Right ventricle myocardium inferior (tissue), 1 donor: ENCODE measurements at places on chromosomes 1 and 21. TPM values are rescaled to one million over a fixed set of nuclear protein-coding genes. Genes with fewer than 3 reads are reported as not detected.

GRCh38 chr1:19938472-19938871 is 15.1 kb upstream of the PLA2G2E start:
- DNase-seq: no peak

The CLDN19 gene
- not detected for total RNA-seq

The ZBTB21 gene
- 6.1 TPM for total RNA-seq

- no peak for DNase-seq
These were observed 31.8 kb upstream of the ENAH start for GRCh38 chr1:225684741-225685140.

DNA sequence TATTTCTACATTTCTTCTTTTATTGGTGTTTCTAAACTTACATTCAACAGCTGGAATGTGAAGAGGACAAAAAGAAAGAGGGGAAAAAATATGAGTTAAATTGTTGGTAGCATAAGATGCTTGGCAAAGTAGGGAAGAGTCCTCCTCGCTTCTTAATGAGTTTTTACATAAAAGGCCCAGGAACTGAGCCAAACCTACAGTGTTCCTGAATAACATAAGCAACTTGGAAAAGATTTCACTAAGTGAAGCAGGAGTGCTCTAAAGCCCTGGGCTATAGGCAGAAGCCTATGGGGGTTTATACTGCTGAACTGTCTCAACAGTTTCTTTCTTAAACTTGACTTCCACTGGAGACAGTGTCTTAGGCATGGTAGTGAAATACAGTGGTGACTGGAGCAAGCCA is 115.0 kb upstream of the USP25 start:
- no peak for DNase-seq

DNA sequence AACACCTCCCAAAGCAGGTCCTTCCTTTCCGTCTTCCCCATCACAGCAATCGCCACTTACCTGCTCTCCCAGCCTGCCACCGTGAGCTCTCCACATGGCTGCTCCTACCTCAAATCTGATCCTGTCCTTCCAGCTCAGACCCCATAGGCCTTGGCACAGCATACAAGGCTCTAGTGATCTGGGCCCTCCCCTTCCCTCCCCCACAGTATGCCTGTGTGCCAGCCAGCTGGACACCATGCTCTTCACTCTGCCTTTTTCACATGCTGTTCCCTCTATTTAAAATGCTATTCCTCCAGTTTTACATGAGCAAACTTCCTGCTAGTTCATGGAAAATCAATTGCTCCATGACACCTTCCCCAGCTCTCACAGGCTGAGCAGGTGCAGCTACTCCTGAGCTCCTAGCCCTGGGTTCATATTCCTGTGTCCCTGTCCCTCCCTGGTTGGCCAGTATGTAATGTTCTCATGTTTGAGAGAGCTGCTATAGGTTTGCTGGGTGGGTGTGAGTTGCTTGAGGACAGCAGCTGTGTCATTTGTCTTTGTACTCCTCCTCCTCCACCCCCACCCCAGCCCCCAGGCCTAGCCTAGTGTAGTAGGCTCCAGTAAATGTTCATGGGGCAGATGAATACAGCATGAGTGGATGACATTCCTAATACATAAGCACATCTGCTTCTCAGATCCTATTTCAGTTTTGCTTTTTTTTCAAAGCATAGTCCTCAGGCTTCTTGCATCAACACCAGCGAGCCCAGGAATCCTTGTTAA is 6.3 kb upstream of the TNNT2 start:
- DNase-seq: no peak

DNA sequence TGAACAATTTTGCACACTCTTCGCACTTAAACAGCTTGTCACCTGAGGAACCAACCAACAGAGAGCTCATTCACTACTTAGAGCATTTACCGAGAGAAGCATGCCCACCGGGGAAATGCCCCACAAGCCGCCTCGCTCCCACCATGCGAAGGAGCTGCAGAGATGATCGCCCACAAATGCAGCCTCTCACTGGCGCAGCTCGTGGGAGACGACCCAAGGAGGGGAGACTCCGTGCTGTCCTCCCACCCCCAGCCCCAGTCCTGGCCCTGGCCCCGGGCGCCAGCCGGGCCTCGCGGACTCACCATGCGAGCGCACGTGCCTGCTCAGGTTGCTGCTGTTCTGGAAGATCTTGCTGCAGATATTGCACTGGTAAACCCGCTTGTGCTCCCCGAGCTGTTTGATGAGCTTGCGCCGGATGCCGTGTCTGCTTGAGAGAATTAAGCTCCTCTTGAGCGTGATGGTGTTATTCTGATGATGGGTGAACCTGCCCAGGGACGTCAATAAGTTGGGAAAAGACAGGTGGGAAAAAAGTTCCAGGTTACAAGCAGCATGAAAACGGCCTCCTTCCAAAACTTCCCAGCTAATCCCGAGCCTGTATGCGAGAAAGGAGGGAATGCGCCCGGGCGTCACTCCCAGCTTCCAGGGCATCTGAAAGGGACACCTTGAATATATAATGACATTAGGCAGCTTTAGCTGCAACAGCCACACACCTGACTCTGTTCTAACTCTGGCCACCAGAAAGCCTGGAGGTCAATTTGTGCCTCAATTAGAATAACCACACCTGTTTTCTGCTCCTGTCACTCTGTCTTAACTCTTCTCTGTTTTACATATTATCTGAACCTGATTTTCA is 42.8 kb downstream of the PRDM15 start:
- no peak for DNase-seq

- DNase-seq: no peak
These were observed 123.4 kb downstream of the AK5 start for GRCh38 chr1:77405186-77405585.

The KIF21B gene
- total RNA-seq: 0.43 TPM

GRCh38 chr21:22164912-22165311 is 1166.7 kb downstream of the NCAM2 start:
- no peak for DNase-seq

- DNase-seq: no peak
These were observed 369.7 kb downstream of the MATN1 start for GRCh38 chr1:30353637-30354036.

DNA sequence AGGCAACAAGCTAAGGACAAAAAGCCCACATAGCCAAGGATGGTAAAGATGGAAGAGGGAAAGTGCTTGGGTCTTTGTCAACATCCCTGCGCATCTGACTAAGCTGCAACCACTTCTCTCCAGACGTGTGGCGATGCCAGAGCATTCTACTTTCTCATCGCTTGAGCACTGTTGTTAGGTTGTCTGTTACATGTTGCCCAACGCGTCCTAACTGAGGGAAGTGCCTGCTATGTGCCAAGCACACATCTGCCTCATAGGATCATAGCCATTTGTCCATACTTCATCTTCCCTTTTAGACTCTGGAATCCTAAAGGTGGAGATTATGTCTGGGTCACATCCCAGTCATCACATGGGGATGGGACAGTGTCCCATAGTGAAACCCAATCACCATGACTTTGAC is 464.9 kb downstream of the MATN1 start:
- DNase-seq: no peak

DNA sequence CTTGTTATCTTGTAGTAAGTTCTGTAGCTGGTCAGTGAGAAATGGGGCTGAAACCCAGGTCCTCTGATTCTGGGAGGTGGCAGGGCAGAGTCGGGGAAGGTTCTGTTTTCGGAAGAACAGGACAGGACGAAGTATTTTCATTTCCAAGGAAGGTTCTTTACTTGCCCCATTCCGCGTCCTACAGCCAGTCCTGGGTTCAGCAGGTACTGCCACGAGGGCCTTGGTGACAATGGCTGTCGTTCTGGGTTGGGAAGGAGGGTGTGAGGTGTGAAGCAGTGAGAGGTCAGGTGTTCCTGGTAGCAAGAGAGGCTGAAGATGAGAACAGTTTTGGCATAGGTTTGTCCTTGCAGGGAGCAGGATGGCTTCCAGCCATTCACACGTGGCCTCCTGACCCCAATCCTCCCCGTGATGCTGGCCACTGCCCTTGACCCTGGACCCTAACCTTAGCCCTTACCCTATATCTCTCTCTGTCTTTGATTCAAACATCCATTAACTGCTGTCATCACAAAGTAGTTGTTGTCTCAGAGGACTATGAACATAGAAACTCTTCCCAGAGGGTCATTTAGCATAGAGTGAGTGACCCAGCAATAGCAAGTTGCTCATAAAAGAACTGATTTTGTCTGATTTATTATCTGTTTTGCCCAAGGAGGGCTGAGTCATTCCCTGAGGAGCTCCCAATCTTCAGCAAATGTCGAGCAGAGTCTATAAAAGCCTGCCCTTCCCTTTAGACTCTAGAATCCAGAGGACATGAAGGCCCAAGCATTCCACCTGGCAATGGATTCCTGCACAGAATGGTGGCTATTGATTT is 25.0 kb downstream of the VASH2 start:
- no peak for DNase-seq

The LEFTY2 gene
- total RNA-seq: 0.19 TPM

The WNT4 gene
- total RNA-seq: not detected

DNA sequence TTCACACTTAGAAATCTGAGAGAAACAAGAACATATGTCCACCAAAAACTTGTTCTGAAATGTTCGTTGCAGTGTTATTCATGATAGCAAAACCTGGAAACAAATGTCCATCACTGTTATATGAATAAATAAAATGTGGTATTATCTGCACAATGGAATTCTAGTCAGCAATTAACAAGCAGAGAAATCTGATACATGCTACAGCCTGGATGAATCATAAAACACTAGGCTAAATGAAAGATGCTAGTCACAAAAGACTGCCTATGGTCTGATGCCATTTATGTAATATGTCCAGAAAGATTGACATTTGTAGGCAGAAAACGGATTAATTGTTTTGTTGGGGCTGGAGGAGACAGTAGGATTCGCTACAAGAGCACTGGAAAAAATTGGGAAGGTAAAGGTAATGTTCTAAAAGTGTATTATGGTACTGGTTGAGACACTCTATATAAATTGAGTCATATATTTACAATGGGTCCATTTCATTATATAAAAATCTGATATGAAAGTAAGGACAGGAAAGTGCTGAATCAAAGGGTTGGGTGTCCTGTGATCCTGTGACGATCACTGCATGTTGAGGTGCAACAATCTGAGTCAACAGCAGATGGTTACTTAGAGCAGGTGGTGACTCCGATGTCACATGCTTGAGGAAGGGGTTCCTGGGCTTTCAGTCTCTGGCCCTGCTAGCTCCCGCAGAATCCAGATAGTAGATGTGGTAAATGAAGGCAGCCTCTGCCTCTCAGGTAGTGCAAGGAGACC is 102.1 kb upstream of the NBPF4 start:
- DNase-seq: no peak

- DNase-seq: no peak
These were observed 275.1 kb upstream of the GJB5 start for GRCh38 chr1:34479731-34480130.

DNA sequence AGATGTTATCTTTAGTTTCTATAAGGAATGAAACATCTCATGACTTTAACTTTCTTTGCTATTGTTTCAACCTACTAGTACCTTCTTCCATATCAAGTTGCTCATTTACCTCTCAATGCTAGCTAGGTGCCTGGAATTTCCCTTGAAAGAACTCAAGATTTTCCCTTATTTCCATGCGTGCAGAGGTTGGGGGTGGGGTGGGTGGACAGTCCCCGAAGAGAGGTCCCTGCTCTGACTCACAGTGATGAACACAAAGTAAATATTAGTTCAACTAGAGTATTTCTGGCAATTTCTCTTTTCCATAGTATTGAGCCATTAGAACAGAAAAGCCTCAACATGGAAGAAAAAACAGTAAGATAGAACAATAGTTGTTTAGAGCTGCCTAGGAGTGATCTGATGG is 239.0 kb upstream of the ZP4 start:
- DNase-seq: no peak

The EDARADD gene
- total RNA-seq: 1.6 TPM

GRCh38 chr1:163472651-163473248 is 151.0 kb downstream of the NUF2 start:
- DNase-seq: no peak

GRCh38 chr1:235545292-235545930 is 41.2 kb upstream of the B3GALNT2 start:
- no peak for DNase-seq

GRCh38 chr1:38004284-38005108 is 818 bp downstream of the FHL3 start:
- DNase-seq: no peak
